ENCODE measurements at places on chromosomes 4 and X.

DNA sequence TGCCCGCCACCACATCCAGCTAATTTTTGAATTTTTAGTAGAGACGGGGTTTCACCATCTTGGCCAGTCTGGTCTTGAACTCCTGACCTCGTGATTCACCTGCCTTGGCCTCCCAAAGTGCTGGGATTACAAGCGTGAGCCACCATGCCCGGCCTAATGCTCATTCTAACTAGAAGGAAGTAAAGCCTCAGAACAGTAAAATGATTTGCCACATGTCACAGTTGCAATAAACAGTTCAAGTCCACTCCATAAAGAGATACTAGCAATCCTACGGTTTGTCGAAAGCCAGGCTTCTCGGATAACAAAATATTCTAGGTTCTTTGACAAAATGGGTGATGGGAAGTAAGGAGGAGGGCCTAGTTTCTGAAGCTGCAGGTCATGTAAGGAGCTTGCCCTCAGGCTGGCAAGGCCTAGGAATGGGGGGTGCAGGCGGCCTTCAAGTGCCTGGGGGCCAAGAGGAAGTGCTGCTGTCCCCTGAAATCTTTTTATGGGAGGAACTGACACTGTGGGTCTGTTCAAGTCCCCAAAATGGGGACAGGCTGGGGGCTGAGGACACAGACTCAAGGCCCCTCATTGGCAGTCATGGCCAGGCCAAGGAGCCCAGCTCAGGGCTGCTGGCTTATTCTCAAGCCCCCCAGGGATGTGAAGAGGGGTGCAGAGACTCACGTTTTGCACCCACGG, 31.8 kb upstream of the ACSL1 start:
- no peak for DNase-seq

GRCh38 chr4:10305816-10306215, 151.4 kb downstream of the ZNF518B start:
- no peak for DNase-seq

GRCh38 chr4:124304941-124305340, 407.6 kb downstream of the ANKRD50 start:
- no peak for DNase-seq

DNA sequence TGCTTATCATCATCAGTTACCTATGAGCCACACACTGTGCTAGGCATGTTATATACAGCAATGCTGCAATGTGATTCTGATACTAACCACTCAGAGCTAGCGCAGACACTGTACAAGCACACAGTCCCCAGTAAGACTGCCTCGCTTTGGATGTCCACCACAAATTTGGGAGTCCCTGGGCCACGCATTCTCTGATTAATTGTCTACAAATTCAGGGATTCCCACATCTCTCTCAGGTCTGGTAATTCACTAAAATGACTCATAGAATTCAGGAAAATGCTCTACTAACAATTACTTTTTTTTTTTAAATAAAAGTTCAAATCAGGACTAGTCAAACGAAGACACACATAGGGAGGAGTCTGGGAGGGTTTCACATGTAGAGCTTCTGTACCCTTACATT, 652.1 kb upstream of the AADAT start:
- no peak for DNase-seq

- DNase-seq, result no peak
Measured at GRCh38 chrX:107563824-107564223, 64.5 kb upstream of the PRPS1 start.

GRCh38 chr4:190121759-190122158, 51.8 kb upstream of the DUX4 start:
- no peak for DNase-seq

DNA sequence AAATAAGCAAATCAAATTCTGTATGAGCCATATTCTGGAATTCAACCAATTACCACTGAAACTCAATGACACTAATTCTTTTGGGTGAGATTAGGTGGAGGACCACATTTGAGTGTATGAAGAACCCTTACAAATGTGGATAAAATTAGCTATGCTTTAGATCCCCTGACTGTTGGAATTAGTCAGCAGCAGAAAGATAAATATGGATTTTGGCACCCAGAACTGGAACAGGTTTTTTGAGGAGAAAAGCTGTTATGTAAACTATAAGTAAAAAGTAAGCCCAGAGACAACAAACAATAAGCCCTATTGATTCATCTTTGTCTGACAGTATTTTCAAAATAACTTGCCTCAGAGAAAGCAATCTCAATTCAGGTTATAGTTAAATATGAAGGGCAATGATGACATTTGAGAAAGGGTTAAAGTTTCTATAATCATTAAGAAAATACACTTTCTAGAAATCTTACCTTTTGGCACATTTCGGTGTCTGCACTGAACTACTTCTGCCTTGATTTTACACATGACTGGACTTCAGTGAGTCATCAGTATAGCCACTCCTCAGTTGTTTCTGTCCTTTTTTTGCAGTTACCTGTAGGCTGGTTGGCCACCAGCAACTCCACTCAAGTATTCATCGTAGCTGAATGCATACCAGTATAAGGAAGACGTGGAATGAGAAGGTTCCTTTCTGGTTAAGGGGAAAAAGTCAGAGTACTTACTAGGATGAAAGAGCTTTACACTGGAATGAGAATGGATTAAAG, 80.0 kb downstream of the KCTD8 start:
- no peak for DNase-seq

DNA sequence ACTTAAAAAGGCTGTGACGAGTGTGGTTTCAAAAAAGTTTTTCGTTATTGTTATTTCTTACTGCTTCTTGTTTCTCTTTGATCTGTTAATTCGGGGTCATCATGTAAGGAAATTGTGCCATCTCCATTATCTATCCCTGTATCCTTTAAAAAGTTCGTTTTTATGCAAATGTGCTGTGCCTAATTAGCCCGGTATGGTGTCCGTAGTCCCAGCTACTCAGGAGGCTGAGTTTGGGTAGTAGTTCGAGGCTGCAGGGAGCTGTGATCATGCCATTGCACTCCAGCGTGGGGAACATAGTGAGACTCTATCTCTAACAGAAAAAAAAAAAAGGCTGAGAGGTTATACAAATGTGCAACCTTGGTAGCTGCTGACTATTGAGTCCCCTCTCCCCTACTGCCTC, 45.1 kb downstream of the ARL9 start:
- DNase-seq, result no peak

DNA sequence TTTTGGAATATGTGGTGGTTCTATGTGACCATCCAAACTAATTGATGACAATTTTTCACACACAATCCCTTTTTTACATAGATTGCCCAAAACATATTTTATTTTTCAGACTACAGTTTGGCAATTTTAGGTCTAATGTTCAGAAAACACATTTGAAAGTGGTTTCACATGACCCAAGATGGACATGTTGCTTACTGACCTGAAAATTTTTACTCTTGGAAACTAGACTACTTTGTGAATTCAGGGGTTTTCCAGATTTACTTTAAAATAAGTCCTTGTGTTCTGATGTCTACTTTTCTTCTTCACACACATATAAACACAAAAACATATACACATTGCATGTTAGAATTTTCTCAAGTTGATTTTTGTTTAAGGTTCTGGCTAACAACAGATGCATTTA, 79.5 kb downstream of the HMGB2 start:
- DNase-seq, result no peak

DNA sequence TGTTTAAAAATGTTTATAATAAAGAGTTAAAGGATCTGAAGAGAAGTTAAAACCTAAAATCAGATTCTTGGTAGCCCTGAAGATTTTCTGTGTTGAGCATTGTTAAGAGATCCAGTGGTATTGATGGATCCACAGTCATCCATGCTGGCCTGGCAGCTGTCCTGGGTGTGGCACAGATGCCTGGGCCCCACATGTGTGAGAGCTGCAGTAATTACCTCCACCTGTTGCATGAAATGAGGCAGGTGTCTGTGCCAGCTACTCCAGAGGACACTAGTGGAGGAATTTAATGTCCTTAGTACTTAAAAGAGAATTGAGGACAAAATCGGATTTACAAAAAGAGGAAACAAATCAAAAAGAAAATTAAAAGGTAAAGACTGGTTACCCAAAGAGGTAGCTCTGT, 44.0 kb downstream of the MGST2 start:
- no peak for DNase-seq

DNA sequence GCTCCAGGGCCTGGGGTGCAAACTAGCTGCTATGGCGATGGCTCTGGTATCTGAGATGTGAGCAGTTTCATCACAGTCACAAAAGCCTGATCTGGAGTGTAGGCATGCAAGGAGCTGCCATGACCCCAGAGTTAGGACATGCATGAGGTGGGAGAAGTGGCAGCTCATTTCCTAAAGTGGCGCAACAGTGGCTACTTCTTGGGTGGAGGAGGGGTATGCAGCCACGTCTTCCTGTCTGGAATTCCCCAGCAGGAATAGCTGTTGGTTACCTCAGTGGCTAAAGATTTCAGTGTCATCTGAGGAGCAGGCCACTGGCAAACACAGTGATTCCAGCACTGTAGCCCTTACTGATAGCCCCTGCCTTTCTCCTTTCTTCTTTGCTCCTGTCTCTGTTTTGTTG, 1382.5 kb downstream of the C4orf33 start:
- no peak for DNase-seq

DNA sequence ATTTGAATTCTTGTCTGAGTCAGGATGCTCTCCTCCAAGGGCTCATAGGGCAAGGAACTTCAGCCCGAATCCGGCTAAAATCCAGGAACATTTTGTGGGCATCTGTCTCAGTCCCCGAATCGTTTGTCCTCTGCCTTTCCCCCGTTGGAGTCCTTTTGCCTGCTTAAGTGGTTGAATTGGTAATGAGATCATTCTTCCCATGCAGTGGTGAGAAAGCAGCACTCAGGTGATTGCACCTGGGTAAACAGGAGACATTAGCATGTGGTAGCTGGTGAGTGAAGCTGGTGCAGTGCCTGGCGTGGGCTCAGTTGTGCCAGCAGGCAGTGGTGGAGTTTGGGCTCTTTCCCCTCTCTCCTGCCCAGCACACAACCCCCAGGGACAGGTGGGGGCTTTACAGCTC, 61.9 kb upstream of the MTM1 start:
- no peak for DNase-seq

DNA sequence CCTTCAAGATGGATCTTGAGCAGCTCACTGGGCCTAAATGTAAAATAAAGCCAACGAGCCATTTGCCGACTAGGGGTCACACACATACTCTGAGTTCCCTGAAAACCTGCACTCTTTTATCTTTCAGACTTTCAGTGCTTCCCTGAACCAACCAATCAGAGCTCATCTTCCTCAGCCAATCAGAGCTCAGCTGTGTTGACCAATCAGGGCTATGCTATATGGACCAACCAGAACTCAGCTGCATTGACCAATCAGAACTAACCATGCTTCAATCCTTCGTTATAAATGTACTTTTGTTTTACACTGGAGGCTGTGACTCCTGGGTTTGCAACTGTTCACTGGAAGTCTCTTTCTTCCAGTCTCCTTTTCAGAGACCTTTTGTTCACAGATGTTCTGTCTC, 19.3 kb downstream of the SLC25A53 start:
- DNase-seq, result no peak

- DNase-seq, result no peak
Measured at GRCh38 chr4:149766135-149766534, 49.5 kb downstream of the IQCM start.

DNA sequence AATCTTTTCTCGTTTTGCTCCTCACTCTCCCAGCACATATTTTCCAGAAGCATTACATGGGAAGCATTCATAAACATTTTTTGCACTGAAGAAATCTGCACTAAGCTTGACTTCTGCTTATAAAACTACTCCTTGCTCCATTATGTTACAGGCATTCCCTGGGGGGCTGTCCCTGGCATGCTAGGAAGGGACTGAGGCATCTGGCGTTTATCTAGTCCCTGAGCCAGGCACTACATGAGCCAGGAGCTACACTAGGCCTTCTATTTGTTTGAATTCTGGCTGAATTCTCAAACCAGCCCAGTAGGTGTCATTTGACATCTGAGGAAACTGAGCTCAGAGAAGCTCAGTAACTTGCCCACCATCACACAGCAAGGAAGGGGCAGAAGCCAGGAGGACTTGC, 43.3 kb downstream of the NHSL2 start:
- DNase-seq, result no peak

DNA sequence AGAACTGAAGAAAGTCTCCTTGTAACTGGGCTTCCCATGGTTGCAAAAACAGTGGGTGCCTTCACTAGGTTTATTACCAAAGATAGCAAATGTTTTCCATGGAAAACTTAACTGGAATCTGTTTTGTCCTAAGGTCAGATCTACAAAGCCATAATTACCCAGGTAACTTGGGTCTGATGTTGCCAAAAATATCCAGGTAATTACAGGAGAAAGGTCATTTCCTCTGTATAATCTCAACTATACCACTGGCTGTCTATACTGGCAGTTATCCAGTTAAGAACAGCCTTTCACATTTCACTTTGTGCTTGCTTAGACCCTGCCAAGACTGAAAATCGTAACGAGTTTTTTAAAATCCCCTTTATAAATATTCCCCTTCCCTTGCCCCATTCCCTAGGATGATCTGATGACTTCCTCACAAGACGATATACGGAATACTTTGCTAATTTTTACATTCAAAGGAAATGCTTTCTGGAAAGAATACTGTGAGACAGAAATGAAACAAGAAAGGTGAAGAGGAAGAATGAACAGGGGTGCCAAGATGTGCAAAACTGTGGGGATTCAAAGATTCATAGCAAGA, 105.5 kb downstream of the MAML3 start:
- no peak for DNase-seq

DNA sequence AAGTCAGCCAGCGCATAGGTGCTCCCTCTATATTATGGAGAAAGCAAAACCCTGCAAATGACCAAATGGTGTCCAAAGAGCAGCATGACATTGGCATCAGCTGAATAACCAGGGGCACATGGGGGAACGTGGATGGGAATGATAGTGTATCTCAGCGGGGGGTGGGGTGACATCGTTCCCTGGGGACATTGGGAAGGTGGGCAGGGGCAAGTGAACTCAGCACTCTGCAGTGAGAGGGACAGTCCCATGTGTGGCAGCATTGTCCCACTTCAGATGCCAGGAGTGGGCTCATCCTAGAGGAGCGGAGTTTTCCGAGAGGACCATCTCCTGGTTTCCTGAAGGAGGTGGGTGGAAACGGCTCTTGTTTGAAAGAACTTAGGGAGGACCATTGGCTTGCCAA, 64.8 kb downstream of the NELFA start:
- no peak for DNase-seq

Data from activated T-cell treated with anti-CD3 and anti-CD28 coated beads, Interleukin-2, amount 50 U/mL, for 4 hours (primary cell).